Stimulated activated effector memory CD8-positive, alpha-beta T cell treated with anti-CD3 and anti-CD28 coated beads, Interleukin-12 subunit alpha, Interleukin-12 subunit beta, amount 100 ng/mL, for 72 hours (primary cell): ENCODE measurements at places on chromosomes 7 and 10.
A peak's percentile ranks its signal among the peaks of the same experiment; 100 is the strongest.

- DNase-seq: no peak
Observed at GRCh38 chr7:151181011-151181431, 6.0 kb downstream of the ASB10 start.

- no peak for DNase-seq
Observed at GRCh38 chr10:3848005-3848774, 63.2 kb upstream of the KLF6 start.

- DNase-seq: no peak
Observed at GRCh38 chr10:79411546-79412495, 33.6 kb downstream of the ZCCHC24 start.

GRCh38 chr10:104424719-104425118 is 71.1 kb downstream of the CFAP58 start:
- no peak for DNase-seq

GRCh38 chr7:45506059-45506458 is 68.1 kb upstream of the ADCY1 start:
- DNase-seq: no peak

DNA sequence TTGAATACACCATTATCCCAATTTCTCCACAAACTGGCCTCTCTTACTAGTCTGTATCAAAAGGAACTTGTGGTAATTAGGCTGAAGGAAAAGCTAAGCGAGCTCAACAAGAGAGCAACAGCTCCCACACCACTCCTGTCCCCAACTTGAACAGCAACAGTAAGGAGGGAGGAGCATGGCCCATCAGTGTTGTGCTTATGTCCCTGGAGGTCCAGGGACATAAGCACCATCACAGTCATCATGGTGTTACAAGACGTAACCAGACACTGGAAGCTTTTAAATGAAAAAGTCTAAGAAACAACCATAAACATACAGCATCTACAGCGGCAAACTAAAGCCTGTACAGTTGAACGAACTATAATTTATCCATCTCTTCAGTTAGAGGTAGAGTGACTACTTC is 989 bp downstream of the ERLIN1 start:
- DNase-seq: no peak

GRCh38 chr10:79628083-79628482 is 17.3 kb downstream of the SFTPA1 start:
- no peak for DNase-seq

- no peak for DNase-seq
Observed at GRCh38 chr7:42186151-42186550, 50.9 kb downstream of the GLI3 start.

- DNase-seq: no peak
Observed at GRCh38 chr7:23598296-23598695, 1.1 kb downstream of the CCDC126 start.

- no peak for DNase-seq
Observed at GRCh38 chr10:101164020-101164419, 32.9 kb downstream of the TLX1 start.

- DNase-seq: no peak
Observed at GRCh38 chr7:137544453-137545058, 201.0 kb upstream of the PTN start.

GRCh38 chr10:71964743-71965515 is 734 bp downstream of the CHST3 start:
- DNase-seq: no peak

DNA sequence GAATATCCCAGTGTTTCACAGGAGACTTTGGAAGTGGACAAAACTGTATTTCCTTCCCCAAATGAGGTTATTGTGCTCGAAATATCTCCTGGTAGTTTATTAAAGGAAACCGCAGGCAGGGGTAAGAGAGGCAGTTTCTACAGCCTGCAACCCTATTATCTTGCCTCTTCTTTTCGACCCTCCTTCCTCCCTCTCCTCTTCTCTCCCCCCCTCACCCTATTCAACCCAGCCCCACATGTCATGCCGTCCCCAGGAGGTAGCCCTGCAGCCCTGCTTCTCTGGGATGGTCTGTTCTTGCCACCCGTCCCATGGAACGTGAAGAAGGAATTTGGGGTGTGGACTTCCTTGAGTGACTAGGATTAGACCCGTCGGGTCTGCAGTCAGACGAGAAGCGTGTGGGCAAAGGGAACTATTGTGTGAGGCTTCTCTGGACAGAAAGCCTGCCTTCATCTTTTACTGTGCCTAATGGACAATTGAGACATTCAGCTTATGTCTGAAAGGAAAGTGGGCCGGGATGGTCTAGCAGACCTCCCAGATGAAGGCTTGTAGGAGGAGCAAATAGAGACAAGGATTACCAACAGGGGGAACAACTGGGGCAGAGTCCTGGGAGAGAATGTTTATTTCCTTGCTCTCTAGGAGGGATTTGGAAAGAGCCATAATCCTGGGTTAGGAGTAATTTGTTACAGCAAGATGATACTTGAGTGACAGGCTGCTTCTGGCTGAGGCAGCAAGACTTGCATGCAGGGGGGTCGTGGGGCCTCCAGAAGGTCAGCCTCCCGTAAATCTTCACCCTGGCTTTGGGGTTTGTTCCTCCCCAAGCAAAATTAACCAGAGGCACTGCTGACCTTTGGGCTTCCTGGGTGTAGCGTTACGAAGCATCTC is 77.8 kb downstream of the TCF7L2 start:
- no peak for DNase-seq

GRCh38 chr7:16883918-16884317 is 2.1 kb upstream of the AGR3 start:
- no peak for DNase-seq

- DNase-seq: no peak
Observed at GRCh38 chr7:45978731-45979211, 57.7 kb upstream of the IGFBP3 start.

GRCh38 chr7:48424731-48425130 is 253.5 kb downstream of the ABCA13 start:
- DNase-seq: no peak

DNA sequence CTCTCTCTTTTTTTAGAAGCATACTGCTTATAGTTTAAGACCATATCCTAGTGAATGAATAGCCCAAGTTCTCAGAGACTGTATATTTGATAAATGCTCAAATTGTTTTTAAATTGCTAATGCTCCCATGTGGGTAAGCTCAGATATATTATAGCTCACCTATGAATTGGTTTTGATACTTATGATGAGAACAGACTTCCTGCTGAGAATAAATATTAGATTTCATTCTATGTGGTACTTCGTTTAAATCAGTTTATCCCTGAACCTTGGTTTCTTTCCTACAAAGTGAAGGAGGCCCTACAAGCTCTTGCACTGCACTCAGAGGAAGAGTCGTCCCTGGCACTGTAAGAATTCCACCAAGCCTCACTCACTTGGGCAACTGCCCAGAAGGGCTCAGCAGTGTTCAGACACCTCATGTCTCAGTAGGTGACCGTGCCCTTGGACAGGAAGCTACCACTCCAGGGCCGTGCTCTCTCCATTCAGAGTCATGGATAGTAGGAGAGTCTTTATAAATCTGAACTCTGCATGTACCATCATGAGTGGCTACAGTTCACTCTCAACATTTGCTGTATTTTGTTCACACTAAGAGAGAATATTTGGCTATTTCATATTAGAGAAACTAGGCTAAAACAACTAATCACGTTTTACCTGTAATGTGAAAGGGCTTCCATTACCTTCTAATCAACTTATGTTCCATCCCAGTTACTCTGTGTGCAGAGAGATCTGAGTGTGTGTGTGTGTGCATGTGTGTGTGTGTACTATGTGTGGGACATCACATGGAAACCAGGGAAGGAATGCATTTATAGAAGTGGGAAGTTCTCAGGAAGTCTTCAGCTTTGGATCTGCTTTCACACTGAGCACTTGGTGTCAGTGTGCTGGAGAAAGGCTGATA is 93.8 kb downstream of the PTPRE start:
- no peak for DNase-seq

GRCh38 chr10:72107325-72108003 is 19.1 kb upstream of the SPOCK2 start:
- DNase-seq: no peak

GRCh38 chr7:102312317-102312716 is 25.6 kb downstream of the SH2B2 start:
- no peak for DNase-seq

DNA sequence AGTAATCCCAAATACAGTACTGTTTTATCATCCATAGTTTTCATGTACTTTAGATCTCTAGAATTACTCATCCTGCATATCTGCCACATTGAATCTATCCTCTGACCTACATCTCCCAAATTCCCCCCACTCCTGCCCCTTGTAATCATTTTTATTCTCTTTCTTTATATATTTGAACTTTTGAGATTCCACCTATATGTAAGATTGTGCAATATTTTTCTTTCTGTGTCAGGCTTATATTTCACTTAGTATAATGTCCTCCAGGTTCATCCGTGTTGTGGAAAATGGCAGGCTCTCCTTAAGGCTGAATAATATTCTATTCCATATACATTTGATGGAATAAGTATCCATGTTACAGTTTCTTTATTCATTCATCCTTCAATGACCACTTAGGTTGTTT is 640.4 kb downstream of the POM121L12 start:
- DNase-seq: no peak

DNA sequence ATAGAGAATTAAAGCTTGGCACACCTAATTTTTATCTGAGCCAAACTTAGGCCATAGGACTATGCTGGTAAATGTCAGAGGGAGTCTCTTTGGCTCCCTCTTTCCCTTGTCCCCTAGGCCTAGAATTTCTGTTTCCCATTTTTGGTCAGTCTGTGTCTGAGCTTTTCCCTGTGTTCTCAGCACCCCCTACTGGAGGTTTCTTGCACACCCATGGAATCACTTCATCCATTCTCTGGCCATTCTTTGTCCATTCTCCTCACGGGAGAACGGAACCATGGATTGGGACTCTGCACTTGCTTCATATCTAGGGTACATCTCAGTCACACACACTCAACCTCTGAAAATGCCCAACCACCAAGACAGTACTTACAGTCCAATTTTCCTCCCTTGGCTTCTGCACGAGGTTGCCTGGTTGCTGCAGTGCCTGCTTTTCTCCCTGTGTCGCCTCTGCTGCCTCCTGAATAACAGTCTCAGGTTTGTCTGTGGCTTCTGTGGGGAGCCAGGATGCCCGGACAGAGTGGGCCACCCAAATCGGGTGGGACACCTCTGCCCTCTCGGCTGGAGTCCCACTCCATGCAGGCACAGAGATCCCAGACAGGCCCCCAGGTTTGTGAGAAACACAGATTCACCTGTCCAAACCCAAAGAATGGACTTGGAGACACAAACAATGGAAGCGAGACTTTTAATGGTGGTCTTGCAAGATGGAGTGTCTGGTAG is 35.1 kb upstream of the DNAH11 start:
- DNase-seq: peak; percentile 11

GRCh38 chr7:148579366-148579765 is 11.2 kb upstream of the C7orf33 start:
- DNase-seq: no peak

GRCh38 chr7:99762680-99763327 is 21.2 kb downstream of the CYP3A4 start:
- no peak for DNase-seq

- no peak for DNase-seq
Observed at GRCh38 chr10:60810437-60811182, 32.3 kb downstream of the CDK1 start.

DNA sequence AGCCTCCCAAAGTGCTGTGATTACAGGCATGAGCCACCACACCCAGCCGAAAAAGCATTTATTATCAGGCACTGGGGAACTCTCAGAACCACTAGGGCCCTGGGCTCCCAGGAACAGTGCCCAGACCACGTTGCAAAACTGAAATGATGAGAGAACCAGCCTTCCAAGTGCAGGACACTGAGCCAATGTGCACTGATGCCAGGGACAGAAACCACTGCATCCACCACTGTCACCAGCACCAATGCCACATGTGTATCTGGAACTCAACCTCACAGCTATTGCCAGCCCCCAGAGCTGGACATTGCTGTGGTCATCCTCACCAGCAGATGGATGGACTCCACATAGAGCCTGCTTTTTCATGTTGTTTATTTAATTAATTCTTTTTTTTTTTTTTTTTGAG is 28.2 kb upstream of the TPST1 start:
- no peak for DNase-seq

DNA sequence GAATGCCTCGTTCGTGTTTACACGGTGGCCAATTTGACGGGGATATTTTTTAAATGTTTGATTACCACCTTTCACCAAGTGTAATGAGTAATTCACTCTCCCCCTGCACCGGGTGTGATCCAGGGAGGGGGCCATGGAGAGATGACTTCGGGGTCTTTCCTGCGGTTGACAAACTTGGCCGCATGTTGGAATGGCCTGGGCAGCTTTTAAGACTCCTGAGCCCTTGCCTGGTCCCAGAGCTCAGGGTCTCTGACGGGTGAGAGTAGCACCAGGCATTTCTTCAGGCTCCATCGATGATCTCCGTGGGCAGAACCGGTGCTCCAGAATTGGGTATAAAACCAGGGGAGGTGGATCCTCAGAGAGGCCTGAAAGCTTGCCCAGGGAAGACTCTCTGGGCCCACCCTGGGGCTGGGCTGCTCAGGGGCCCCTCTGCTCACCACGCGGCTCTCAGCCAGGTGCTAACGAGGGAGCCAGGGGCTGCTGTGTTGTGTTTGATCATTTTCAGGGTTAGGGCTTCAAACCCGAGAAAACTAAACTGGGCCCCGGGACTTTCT is 882 bp downstream of the ZNF282 start:
- DNase-seq: no peak

DNA sequence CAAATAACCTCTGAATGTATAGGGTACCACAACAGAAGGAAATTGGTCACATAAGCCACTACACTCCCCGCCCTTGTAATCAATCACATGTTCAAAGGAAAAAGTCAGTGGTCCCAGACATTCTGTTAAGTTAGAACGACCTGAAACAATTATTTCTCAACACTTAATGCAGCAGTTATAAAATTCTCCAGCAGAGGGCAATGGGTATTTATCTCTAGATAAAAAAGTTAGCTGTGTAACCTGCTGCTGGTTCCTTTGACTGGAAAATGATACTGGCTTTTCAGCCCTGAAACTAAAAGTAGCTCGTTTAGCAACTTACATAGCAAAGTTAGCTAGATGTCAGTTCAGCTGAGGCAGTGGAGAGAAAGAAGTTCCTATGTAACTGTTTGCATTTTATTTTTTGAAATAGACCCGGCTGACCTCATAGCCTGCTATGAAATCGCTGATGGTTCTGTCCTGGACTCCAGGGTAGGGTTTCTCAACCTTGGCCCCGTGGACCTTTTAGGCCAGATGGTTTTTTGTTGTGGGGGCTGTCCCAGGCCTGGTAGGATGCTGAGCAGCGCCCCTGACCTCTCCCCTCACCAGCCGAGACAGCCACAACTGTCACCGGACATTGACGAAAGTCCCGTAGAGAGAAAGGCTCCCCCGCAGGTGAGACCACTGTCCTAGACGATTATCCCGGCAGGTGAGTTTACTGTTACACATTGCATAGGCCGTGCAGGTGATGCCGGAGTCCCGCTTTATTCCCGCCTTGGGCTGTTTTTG is 40.2 kb upstream of the PROSER2 start:
- no peak for DNase-seq
